ENCODE measurements at places on chromosomes 1 and 21. TPM values are rescaled to one million over a fixed set of nuclear protein-coding genes. Genes with fewer than 3 reads are reported as not detected.
A peak's percentile ranks its signal among the peaks of the same experiment; 100 is the strongest.

- no peak for DNase-seq
These were observed 111.5 kb upstream of the MAGI3 start for GRCh38 chr1:113278777-113279176.

- no peak for DNase-seq
These were observed 6.4 kb downstream of the ASAP3 start for GRCh38 chr1:23477359-23478144.

DNA sequence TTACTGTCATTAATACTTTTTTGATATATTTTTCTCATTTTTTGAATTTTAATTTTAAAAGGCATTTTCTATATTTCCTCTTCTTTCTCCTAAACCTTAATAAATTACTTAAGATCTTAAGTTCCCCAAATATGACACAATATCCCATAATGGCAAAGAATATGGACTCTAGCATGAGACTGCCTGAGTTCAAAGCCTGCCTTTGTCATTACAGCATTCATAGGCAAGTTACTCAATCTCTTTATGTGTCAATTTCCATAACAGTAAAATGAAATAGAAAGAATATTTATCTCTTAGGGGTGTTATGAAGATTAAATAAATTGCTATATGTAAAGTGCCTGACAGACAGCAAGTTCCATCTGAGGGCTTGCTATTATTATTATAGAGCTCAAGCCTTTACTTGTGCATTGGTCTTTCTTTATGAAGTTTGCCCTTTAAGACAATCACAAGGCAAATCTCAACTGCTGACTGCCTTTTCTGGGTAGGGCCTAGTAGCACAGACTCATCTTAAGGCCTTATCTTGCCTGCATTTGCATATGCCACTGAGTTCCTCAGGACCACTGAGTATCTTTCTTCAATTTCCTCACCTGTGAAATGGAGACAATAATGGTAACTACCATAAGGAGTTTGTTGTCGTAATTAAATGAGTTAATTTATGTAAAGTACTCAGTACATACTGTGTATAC is 231.0 kb downstream of the NRIP1 start:
- DNase-seq, result no peak

DNA sequence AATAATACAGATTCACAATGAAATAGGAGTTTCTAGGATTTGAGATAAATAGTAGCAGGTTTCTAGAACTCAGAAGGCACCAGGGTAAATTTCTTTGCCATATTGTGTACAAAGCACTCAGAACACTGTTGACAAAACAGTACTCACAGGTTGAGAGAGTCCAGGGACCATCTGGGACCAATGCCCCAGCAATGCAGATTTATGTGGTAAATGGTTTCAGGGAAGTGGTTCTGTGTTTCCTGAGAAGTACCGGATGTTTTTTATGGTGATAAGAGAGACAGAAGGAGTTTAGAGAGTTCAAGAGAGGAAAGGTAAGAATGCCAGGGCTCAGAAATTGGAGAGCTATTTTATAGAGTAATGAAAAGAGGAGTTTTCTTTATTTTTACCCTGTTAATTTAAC is 29.6 kb upstream of the DIPK1A start:
- no peak for DNase-seq

DNA sequence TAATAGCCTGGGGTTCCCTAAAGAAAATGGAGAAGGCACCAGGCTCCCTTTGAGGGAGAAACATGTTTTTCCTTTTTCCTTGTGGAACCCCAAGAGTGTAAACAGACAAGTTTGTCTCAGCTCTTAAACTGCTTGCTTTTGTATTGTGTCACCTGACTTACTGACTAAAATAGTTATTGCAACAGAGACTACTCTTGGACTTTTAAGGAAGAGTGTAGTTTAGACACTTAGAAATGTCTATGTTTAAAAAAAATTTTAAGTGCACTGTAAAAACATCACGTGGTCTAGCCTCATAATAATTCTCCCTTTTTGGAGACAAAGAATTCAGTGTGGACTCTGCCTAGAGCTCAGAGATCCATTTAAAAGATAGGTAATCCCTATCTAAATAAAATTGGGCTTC is 141.1 kb downstream of the TRIM33 start:
- no peak for DNase-seq

- no peak for DNase-seq
These were observed 681.7 kb upstream of the PTBP2 start for GRCh38 chr1:96039910-96040309.

DNA sequence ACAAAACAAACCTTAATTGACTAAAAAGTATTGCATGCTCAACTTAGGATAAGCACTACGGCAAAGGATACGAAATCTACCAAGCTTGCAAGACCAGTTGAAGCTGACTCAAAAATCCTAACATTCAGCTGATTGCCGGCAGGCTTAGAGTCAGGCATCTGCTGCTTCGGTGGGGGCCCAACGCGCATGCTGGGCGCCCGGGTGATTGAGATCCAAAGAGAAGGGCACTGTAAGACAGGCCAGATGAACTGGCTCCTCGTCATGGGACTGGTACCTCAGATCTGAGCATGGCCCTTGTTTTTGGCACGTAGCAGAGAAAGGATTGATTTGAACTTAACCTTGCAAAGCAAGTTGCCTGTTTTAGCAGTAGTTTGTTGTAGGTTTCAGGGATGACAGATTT is 86.6 kb downstream of the PRDM2 start:
- no peak for DNase-seq

- no peak for DNase-seq
These were observed 81.1 kb upstream of the FGGY start for GRCh38 chr1:59215766-59216291.

- DNase-seq, result no peak
These were observed 122.7 kb downstream of the LMO4 start for GRCh38 chr1:87451229-87451920.

- DNase-seq, result no peak
These were observed 14.7 kb upstream of the PTGFR start for GRCh38 chr1:78475888-78476610.

GRCh38 chr1:116763116-116763786 is 9.0 kb downstream of the CD2 start:
- no peak for DNase-seq

DNA sequence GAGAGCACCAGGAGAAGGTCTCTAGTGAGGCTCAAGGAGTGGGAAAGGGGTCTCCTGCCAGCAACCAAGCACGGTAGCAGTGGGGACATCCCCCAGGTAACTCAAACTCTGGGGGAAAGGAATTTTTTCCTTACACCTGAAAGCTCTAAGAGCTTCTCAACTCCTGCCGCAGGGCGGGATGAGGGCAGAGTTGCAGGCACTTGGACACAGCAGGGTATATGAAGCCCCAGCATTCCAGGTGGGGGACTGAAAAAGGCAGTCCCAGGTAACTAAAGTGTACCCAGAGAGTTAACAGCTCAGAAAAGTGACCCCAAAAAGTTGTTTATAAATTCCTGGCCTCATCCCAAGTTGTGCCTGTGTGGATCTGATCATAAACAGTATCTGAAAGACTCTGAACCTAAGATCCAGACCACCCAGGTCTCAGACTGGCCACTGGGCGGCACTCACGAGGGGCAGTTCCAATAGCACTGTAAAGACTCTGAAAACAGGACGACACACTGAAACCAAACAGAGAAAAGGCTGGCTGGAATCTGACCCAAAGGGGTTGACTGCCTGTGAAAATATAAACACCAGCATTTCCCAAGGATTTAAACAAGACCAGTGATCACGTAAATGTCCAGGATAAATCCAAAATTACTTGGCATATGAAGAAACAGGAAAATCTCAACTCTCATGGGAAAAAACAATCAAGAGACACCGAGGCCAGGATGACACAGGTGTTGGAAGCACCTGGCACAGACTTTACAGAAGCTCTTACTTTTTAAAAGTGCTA is 47.5 kb downstream of the HSF2BP start:
- DNase-seq, result no peak

DNA sequence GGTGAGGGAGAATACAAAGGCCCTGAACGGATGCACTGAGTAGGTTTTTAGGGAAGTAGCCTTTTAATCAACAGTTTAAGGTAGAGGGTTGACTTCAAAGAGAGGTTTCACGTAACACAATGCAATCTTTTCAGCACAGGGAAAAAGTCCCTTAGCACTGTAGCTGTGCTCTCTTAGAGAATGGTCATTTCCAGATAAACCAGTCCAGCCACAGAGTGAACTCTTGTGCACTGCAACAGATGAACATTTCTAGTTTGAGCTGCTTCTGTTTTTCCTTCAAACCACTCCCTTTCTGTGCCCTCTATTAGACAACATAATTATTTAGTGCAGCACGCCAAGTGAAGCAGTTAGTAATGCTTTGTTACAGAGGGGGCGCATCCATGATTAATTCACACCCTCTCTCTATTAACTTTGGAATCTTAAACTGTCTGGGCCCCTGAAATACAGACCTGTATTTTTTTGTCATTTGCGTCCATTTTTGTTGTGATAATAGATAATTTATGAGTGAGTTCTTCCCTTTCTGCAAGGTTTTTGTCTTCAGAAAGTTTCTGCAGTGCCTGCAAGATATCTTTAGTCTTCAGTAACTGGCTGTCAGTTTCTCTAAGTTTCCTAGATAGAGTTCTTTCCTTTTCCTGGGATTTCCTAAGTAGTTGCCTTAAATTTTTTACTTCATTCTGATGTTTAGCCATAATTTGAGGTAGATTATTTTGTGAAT is 22.9 kb downstream of the LCA5L start:
- DNase-seq, result no peak

GRCh38 chr21:35833991-35834390 is 226.3 kb downstream of the SETD4 start:
- DNase-seq, result no peak

GRCh38 chr1:160144921-160145320 is 6.5 kb upstream of the ATP1A4 start:
- no peak for DNase-seq

GRCh38 chr21:38621132-38621531 is 122.9 kb upstream of the ERG start:
- DNase-seq, result no peak

DNA sequence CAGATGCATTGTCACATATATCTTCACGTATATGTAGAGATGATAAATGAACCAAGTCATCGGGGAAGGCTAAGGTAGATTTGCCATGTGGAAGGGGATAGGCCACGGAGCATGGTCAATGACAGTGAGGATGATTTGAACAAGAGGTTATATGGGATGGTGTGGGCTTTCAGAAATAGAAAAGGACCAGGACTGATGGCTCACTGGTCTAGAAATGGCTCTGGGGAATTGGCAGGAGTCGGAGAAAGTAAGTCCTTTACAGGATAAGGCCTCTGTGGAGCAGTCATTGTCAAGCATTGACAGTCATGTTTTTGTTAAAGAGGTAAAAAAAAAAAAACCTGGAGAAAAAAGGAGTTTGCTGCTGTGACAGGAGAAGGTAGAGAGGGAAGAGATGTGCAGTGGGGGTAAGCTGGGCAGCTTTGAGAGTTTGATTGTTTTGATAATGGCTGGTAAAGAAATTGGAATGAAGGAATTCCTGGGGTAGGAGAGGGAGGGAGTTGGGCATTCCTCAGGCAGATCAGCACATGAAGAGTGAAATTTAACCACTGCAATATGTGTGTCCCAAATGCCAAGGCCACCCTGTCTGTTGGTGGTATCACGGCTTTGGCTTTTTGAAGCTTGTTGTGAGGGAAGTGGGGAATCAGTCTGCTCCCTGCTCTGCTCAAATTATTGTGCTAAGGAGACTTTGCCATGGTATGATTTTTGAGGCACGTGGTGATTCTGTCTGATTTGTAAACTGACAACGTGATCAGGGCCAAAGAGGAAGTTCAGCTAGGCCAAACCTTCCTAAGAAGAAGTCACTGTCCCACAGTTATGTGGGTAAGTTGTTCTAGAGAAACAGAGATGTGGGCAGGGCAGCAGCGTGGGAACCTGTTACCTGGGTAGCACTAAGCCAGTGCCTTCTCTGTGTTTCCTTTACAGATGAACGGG is 26.0 kb downstream of the MACF1 start:
- no peak for DNase-seq

- peak; percentile 84 for DNase-seq
These were observed 3.1 kb downstream of the ADAMTSL4 start for GRCh38 chr1:150552128-150552910.

- DNase-seq, result no peak
These were observed 92.9 kb upstream of the SOD1 start for GRCh38 chr21:31566611-31567010.

DNA sequence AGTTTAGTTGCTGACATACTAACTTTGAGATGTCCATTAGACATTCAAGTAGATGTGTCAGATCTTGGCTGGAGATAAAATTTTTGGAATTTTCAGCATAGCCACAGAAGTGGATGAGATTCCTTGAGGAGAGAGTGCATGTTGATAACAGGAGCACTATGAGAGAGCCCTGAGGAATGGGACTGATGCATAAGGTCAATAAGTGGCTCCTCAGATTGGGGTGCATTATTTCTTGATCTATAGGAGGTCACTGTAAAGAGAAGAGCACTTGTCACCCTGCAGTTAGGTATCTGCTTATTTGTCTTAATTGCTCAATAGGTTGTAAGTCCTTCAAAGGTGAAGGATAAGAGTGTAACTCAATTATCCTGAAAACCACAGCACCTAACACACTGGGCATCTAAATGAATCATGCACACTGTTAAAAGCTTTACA is 52.0 kb upstream of the TACSTD2 start:
- no peak for DNase-seq

DNA sequence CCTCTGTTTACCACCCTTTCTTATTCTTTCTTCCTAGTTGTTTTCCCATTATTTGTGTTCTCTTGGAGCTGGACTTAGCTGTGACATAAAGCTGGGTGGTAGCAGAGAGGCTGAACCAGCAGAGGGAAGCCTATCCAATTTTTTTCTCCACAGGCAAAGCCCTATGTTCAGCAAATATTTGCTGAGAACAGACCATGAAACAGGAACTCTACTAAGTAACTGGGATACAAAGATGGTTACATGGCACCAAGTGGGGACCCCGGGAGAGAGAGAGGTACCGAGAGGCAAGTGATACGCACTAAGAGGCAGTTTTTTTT is 6.6 kb downstream of the CFAP141 start:
- no peak for DNase-seq

- DNase-seq, result no peak
These were observed 31.0 kb downstream of the AGO4 start for GRCh38 chr1:35838693-35839245.

GRCh38 chr1:109370712-109371340 is 26.9 kb downstream of the SORT1 start:
- no peak for DNase-seq

- DNase-seq, result no peak
These were observed 566.8 kb upstream of the USP24 start for GRCh38 chr1:55781944-55782482.

Gene ZNF593OS
- total RNA-seq, result not detected

Gene GART
- total RNA-seq, result 58.2 TPM

Gene KMO
- total RNA-seq, result not detected

Gene SPATA45
- total RNA-seq, result 1.3 TPM

Gene PGLYRP4
- not detected for total RNA-seq

Gene RNU1-1
- 1,438 TPM for total RNA-seq

Gene SMAP2
- 15.5 TPM for total RNA-seq

Gene CSRP1
- 5.9 TPM for total RNA-seq

Gene IPP
- 20.3 TPM for total RNA-seq

Gene ATXN7L2
- total RNA-seq, result 4.3 TPM

Data from chondrocyte (in vitro differentiated cells).